ENCODE measurements at places on chromosomes 2 and 18. TPM values are rescaled to one million over a fixed set of nuclear protein-coding genes. Genes with fewer than 3 reads are reported as not detected.

The POTEE gene
- not detected for polyA plus RNA-seq

The ZNF385B gene
- polyA plus RNA-seq = 32.6 TPM

The CRYGB gene
- polyA plus RNA-seq = not detected

The DNAJC5G gene
- polyA plus RNA-seq = 2.2 TPM

The ACTR2 gene
- 41.8 TPM for polyA plus RNA-seq

The PSMD14 gene
- polyA plus RNA-seq = 45.7 TPM

The SEPTIN10 gene
- 27.9 TPM for polyA plus RNA-seq

The STK11IP gene
- polyA plus RNA-seq = 13.4 TPM

The REG1B gene
- polyA plus RNA-seq = 0.20 TPM

The TMEM17 gene
- polyA plus RNA-seq = 2.0 TPM

The TSPYL6 gene
- polyA plus RNA-seq = not detected

The RUFY4 gene
- not detected for polyA plus RNA-seq

The PIEZO2 gene
- polyA plus RNA-seq = 0.18 TPM
